ENCODE measurements at places on chromosomes 6 and 20.

DNA sequence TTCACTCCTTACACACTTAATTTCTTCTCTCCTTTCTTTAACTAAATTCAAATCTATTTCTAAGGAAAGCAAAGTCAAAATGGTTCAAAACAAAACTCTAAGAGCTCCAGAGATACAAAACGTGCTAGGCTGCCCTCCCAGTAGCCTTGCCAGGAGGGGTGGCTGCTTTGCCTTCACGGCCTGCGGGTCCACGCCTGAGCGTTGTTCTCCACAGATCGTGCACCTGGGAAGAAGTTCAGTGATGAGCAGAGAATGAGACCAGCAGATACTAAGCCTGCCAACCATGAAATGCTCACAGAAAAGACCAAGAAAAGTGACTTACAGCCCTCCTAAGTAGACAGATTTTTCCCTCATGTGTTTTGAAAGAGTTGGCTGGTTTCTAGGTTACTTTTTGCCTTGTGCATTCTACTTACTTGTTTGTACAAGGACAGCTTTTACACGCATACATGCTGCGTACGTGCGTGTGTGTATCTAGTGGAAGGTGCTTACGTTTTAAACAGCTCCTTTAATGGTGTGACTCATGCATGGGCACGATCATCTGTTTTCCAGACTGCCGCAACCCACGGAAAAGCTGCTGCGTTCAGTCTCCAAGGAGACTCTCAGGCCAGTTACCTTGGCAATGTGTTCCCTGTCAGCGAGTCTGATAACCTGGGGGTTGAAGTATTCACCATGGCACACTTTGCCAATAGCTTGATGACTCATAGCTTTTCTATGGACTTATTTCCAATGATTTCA, 32.4 kb upstream of the PBOV1 start:
- no peak for DNase-seq

DNA sequence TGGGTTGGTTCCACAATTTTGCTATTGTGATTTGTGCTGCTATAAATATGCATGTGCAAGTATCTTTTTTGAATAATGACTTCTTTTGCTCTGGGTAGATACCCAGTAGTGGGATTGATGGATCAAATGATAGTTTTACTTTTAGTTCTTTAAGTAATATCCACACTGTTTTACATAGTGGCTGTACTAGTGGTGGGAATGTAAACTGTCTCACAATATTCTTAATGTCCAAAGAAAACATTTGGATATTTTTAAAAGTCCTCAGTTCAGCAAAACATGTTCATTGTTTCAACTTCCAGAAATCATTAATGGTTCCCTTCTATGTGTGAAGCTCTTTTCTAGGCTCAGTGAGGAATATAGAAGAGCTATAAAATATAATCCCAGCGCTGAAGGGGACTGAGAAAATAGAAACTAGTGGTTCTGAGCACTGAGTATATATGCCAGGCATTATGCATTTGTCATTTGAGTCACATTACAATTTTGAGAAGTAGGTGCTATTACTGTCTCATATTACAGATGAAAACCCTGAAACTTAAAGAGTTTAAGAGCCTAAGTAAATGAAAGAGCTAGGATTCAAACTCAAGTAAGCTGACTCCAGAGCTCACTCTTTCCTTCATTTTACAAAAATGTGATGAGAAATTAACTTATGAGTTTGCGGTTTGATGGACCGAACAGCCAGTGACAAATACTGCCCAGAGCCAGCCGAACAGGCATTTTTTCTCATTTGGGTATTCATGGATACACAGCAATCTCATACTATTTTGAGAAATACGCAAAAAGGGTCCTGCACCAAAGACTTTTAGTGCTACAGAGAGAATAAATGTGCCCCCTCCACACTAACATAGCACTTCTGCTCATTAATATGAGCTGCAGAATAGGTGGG, 250.1 kb downstream of the TBX18 start:
- DNase-seq: no peak

DNA sequence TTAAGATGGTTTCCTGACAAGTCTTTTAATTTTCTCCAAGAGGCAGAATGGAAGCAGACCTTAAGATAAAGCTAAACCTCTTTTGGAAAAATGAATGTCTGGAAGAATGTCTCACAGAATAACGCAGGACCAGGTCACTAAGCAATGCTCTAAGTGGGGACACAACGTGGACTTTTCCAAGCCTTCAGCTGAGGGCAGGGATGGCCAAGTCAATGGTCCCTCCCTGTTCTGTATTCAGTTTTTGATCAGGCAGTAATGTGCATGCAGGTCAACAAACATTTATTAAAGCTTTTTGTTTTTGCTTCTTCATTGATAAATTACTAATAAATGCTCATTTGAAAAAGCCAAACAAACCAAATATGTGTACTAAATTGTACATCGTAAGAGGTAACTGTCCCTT, 2.0 kb upstream of the RNF182 start:
- no peak for DNase-seq

GRCh38 chr6:147514831-147515230, 6.3 kb downstream of the SAMD5 start:
- DNase-seq: no peak

- DNase-seq: no peak
Observed at GRCh38 chr6:82619573-82619972, 256.0 kb downstream of the TPBG start.

GRCh38 chr6:100320686-100321085, 144.0 kb downstream of the SIM1 start:
- no peak for DNase-seq

DNA sequence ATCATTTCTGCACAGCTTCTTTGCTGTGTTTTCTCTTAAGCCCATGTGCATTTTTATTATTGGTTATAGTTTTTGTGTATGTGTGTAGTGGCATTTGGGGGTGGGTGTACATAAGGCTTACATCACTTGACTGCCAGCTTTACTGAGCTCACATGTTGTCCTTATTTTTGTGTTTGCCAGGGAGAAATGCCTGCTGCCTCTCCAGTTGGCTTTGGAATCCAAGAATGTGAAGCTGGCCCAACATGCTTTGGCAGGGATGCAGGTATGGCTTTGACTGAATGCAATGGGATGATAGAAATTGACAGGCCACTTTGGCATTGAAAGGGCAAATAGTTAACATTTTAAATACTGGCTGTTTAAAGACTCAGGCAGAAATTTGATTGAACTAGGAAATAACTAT, 11.4 kb downstream of the PBOV1 start:
- no peak for DNase-seq

DNA sequence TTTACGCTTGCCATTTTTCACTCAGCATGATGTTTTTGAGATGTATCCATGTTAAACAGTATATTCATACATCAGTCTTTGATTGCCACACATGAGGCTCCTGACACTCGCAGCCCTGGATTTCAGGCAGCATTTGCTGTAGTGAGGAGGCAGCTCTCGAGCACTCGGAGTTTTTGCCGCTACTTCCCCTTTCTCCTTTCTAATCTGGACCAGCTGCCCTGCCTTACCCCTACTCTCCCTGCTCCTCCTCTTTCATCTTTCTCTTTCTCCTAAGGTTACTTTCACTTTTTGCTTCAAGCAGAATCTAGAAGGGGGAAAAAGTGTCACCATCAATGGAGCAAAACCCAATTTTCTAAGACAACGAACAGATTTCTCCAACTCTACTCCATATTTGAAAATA, 5.9 kb upstream of the CST3 start:
- DNase-seq: no peak

DNA sequence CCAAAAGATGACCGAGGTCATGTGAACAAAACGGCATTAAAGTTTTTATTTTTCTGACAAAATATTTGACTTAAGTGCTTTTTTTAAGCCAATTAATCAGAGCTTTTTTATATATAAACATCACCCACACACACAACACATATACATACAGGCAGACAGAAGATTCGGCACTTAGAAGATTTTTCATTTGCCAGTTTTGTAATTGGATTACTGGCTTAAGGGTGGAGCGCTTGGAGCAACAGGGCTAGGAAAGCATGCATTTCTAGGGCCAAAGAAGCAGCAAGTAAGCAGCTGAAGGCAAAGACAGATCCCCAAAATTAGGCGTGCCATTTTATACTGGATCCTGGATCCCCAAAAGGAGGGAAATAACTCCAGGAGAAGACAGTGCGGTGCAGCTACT, 30.3 kb downstream of the SAMD5 start:
- DNase-seq: no peak

DNA sequence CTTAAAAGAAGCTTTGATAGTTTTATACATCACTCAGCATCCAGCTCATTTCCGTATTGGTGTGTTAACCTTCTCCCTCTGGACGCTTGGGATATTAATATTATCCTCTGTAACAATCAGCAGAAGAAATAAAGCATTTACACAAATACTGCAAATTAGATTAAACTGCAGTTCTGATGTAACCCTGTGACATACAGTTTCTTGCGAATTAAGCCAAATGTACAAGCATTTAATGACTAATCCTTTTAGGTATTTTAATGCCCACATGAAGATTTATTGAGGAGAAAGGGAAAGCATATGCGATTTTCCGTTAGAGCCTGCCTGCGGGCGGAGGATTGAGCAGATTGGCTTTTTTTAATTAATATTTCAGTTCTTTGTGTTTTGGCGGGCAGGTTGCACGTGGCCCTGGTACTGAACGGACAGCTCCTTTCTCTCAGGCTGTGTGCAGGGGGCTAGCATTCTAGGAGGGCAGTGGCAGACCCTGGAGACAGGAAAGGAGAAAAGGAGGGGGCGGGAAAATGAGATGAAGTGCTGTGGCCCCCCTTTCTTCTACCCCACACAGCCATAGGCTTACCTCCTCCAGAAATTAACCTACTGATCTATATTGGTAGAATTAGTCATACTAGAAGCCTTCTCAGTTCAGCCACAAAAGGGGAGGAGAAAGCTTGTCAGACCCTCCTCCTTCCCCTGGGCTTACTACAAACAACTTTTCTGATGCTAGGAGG, 14.1 kb upstream of the TFAP2D start:
- peak; percentile 41 for DNase-seq

- no peak for DNase-seq
Observed at GRCh38 chr6:143549221-143549948, 37.9 kb upstream of the FUCA2 start.

- DNase-seq: no peak
Observed at GRCh38 chr20:61667056-61667792, 398.5 kb downstream of the TAF4 start.

DNA sequence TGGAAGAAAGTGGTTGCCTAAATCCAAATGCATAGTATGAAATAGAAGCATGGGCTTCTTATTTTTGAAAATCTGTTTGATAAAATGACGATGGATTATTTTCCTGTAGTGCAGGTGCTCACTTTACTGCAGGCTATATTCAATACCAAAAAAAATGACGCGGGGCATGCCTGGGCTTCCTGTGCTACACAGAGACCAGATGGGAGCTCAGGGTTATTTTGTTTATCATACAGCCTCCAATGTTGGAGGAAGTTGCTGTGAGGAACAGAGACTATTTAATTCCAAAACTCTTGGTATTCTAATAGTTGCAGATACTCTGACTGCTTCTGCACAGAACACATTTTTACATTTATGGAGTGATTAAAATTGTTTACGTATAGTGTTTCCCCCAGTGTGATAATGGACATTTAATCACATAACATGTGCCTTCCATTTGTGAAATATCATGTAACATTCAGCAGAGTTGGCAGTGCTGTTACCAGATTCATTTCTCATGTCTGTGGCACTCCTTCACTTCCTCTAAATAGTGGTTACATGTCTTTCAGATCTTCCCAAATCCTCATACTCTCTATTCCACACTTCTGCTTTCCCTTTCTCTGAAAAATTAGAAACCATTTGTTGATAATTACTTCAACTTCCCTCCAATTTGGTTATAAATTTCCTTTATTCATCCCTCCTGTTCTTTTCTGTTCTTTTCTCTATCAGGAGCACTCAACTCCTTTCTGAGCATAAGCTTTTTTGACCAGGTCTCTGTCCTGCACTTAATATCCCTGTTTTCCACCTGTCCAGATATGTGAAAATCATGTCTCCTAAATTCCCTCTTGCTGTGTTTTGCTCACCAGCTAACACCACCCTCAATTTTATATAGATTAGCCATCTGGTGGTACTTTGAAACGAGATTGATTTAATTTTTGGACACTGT, 121.6 kb downstream of the ADGRB3 start:
- DNase-seq: no peak

DNA sequence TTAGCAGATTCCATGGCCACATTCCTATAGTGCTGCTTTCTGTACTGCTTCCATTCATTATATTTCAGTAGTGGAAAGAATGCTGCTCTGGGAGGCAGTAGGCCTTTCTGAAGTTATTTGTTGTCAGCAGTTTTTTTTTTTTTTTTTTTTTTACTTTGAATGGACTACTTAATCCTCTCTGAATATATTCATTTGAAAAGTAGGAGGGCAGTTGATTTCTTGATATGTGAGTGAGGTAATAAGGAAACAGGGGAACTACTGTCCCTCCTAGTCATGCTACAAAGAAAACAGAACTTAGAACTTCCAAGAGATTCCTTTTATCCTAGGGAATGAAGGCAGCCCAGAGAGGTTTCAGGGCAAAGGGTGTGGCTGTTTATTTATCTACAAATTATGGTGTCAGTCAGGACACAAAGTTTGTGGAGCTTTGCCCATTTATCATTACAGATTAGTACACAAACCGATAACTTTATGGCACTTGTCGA, 155.9 kb downstream of the JARID2 start:
- no peak for DNase-seq

GRCh38 chr6:13437218-13437996, 50.0 kb downstream of the GFOD1 start:
- DNase-seq: no peak

GRCh38 chr6:160337301-160337700, 10.9 kb upstream of the SLC22A3 start:
- no peak for DNase-seq

GRCh38 chr20:47805951-47806350, 20.7 kb upstream of the SULF2 start:
- DNase-seq: no peak

- no peak for DNase-seq
Observed at GRCh38 chr6:5656226-5656625, 350.5 kb downstream of the NRN1 start.

GRCh38 chr6:148383658-148384368, 41.2 kb downstream of the SASH1 start:
- no peak for DNase-seq

DNA sequence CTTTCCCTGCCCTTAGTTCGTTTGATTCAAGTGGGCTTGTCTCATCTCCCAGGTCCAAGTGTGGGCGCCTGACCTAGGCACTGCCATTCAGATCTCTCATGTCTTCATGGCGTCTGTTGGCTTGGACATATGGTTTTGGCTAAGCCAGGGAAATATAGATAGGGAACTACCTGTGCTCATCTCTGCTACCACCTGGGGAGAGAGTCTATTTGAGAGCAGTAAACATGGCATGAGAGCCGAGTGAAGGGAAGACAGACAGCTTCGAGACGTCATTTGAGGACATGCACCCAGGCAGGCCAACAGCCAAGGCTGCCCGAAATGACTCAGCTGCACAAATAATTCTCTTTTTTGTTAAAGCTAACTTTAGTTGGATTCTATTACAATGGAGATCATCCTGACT, 370.7 kb upstream of the AGPAT4 start:
- DNase-seq: no peak

- DNase-seq: no peak
Observed at GRCh38 chr6:121614115-121614514, 178.7 kb downstream of the GJA1 start.

DNA sequence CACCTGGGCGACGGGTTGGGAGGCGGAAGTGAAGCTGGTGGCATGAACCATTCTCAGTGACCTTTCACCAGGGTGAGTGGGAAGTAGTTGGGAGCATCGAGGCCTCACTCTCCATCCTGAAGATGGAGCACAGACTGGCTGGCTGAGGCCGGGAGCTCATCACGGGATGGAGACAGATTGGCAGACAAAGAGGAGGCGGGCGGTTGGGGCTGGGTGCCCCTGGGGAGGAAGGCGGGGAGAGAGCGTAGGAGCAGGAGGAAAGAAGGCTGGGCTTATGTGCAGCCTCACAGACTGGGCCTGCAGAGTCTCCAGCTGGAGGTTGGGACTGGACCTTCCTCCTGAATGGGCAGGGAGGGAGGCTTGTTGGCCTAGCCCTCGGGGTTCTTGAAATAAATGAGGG, 44.2 kb upstream of the SCRT2 start:
- DNase-seq: no peak

All from WTC11 (cell line).